Activated T-helper 1 cell treated with anti-CD3 and anti-CD28 coated beads, Interleukin-12 subunit alpha, Interleukin-12 subunit beta, Interleukin-2, Interleukin-4 antibody, amounts not matched to agents 30 ng/mL and 10 ng/mL and 1 ng/mL, durations not matched to agents 14 hours and 24 hours and 36 hours (primary cell): ENCODE measurements at places on chromosomes 6 and 20. TPM values are rescaled to one million over a fixed set of nuclear protein-coding genes. Genes with fewer than 3 reads are reported as not detected.

DNA sequence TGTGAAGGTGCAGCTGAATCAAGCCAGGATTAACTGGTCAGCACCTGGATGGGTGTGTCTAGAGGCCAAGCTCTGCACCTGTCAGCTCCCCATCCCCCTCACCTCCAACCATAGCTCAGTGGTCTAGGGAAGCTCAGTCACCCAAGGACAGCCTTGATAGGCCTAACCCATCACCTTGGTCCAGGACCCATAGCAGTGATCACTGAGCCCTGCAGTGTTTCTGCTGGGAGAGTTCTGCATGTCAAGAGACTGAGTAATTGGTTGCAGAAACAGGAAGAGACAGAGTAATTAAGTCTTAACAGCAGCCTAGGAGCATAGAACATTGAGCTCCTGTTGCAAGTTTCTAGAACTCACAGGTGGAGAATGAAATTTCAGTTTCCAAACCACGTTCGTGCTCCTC lies 18.7 kb upstream of the RALGAPB start:
- DNase-seq = no peak

- no peak for DNase-seq
Measured at GRCh38 chr20:6953611-6954010, 186.1 kb downstream of the BMP2 start.

DNA sequence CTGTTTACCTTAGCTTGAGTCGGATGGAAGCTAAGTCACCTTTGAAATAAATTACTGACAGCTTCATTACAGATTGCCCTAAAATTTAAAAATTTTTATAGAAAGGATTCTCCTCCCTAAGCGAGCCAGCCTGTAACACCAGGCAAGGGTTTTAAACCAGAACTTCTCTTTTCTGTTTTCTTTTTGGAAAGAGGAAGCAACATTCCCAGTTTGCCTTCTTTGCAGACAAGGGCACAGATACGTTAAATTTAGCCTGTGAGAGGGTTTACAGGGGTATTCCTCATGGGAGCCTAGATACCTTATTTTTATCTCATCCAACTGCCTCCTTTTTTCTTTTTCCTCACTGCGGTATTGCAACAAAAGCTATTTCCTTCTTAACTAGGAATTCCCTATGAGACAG lies 45.0 kb downstream of the GNAS start:
- no peak for DNase-seq

DNA sequence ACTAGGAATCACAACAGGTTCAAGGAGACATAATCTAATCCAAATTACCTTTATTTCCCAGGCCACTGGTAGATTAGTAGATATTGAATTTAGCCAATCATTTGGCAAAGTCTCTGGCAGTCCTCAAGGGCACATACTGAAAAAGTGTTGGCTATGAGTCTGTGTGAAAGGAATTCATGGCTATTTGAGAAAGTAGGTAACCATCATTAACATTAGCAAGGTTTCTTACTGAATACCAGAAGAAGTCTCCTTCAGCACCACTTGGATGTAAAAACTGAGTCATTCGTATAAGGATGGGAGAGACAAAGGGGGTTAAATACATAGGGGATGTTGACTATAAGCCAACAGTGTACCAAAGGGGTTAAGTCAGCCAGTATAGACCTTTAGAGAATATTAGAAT lies 36.7 kb downstream of the AGPAT4 start:
- DNase-seq = no peak

BPIFB1 gene
- not detected in 2 replicates for total RNA-seq
